ENCODE measurements at places on chromosomes 5 and 9.

DNA sequence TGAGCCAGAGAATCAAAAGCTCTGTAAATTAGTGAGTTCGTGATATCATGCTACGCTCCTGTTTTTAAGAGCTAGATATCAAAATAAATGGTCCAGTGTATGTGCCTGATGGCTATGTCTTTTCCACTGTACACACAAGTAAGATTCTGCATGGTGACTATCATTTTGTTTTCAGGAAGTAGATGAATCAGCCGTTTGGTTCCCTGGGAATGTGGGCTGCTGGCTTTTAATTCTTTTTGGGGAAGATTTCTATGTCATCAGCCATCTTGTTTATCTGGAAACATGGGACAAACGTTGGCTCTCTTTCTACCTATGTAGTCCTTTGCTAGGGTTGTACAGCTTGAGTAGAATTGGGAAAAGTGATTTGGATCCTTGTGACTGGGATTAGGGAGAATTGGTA is 126.7 kb downstream of the GRIA1 start:
- no peak for DNase-seq

DNA sequence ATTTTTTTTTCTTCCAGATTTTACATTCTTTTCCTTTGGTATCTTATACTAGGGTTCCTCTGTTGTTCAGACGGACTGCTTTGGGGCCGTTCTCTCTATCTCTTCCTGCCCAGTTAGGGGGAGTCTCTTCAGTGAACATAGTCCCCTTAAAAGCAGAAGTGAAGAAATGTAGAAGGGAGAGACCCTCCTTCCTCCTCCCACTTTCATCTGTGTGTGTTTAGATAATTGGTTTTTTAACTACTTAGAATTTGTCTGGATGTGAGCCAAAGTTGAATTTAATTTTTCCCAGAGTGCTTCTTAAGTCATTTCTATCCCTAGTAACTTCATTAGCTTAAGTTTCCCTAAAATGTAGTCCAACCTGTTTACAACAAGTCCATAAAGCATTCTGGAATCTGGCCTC is 167.5 kb downstream of the HACD4 start:
- no peak for DNase-seq

DNA sequence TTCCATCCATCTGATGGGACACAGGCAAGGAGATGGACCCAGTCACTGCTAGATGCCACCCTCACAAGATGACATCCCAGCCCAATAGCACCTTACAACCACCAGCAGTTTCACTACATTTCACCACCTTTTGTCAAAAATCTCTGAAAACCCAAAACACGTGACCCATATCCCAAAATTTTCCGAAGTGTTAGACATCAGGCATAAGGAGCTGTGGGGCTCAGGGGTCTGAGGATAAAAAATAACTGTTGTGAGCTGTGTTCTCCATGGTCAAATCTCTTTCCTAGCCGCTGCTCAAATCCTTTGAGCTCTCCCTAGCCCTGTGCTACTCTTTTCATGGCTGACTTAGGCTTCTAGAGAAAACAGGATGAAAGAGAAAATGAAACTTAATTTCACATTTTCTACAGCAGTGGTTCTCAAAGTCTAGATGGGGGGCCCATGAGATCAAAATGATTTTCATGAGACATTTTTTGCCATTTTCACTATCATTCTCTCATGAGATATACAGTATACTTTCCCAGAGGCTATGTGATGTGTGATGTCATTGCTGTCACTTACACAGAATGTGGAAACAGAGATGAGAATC is 40.7 kb downstream of the TIMD4 start:
- no peak for DNase-seq

DNA sequence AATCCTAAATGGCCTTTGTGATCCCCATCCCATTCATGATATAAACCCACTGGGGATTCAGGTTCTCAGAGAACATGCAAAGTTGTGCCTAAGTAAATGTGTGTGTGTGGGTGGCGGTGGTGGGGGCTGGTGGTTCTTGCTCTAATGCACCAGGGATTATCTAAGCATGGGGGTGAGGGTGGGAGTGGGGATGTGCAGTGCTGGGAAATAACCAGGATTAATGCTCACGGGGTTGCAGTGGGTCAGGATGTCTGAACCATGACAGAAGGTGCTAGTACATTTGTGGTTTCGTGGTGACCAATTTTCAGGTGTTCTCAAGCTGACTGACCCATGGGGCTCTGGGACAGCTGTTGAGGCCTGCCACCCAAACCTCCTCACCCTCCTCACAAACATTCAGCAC is 101.0 kb downstream of the ZNF608 start:
- DNase-seq = no peak

DNA sequence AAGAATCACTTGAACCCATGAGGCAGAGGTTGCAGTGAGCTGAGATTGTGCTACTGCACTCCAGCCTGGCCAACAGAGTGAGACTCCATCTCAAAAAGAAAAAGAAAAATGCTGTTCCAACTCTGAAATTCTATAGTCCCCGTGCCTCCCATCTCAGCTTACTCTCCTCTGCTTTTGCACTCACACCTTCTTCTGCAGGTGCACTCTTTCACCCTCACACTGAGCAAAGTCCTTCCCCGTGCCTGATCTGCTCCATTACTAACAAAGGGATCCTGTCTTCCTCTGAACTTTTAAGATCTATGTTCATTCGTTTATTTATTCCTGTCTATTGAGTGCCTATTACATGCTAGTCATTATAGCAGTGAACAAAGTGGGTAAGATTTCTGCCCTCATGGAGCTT is 47.8 kb downstream of the SUSD1 start:
- DNase-seq = no peak

DNA sequence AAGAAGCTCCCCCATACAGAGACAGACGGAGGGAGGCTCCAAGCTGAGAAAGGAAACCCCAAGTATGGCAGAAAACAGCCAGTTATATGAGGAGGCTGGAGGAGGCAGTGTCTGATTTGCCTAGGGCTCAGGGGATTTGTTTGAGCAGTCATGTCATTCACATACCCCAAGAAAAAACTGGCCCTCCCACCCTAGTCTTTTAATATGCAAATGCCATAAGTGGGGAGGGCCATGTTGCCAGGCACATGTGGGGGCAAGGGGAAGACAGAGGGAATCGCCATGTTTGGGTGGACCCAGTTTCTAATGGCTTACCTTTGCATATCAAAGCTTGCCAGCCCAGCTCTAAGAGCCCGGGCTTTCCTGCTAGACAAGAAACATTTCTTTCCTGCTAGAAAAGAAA is 1163.8 kb downstream of the TAF11L14 start:
- no peak for DNase-seq

DNA sequence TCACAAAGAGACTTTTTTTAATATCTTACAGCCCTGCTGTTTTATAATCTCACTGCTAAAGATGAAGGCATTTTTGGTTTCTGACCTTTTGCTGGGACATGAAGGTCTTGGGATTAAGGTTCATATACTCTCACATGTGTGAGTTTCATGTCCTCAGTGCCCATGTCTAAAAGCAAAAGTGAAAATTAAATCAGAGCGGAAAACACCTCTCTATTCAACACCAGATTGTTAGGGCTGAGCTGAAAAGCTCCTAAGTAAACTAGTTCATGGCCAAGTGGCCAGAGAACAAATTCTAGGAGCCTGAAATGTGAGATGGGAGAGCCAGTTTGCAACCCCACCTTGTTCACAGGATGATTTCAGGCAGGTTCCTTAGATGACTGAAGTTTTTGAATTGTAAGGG is 110.9 kb downstream of the GRIA1 start:
- no peak for DNase-seq

GRCh38 chr9:117414220-117414905 is 494 bp downstream of the ASTN2 start:
- DNase-seq = no peak

DNA sequence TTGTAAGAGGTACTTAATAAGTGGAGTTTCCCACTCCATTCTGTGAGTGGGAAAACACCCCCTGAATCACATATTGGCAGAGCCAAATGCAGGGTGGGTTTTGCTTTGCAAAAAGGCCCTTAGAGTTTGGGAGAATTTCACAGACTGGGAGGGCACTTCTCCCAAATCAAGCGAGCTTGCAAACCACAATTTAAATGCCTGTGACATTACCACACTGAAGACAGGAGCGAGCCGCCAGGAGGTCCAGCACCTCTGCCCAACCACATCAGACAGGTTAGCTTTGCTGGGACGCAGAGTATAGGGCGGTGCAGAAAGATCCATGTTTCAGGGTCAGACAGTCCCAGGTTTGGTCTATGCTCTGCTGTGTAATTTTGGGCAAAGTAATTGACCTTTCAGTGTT is 2.3 kb downstream of the ALAD start:
- no peak for DNase-seq

DNA sequence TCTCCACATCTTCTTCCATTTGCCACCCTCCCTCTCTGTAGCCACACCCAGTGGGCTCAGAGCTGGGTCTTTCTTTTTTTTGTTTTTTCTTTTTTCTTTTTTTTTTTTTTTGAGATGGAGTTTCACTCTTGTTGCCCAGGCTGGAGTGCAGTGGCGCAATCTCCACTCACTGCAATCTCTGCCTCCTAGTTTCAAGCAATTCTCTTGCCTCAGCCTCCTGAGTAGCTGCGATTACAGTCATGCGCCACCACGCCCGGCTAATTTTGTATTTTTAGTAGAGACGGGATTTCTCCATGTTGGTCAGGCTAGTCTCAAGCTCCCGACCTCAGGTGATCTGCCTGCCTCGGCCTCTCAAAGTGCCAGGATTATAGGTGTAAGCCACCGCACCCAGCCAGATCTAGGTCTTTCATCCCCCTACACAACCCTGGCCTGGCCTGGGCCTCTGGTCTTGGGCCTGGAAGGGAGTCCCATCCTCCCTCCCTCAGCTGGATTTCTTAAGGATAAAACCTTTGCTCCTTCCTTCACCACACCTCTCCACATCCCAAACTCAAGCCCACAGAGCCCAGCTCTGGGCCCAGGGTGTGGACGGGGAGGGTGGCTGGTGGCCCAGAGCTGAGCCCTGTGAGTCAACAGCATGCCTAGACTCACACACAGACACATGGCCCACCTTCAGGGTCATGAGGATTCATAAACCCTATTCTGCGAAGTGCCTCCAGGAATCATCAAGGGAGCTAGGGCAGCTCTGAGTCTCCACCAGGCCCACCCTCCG is 18.8 kb upstream of the KCNIP1 start:
- DNase-seq = no peak

- no peak for DNase-seq
These were observed at the start of gene PCDHGA2 for GRCh38 chr5:141338538-141339306. Gene PCDHGA2 (plus strand): TSS chr5:141338760.

- DNase-seq = no peak
These were observed 42.5 kb upstream of the ABCA1 start for GRCh38 chr9:104970271-104970987.

GRCh38 chr9:137173796-137174664 is 2.2 kb upstream of the TMEM210 start:
- no peak for DNase-seq

- DNase-seq = no peak
These were observed 334.5 kb upstream of the IRX4 start for GRCh38 chr5:2217219-2217618.

- no peak for DNase-seq
These were observed 6.6 kb upstream of the FAM151B start for GRCh38 chr5:80481019-80481893.

GRCh38 chr9:130661451-130662098 is 2.8 kb upstream of the PRDM12 start:
- DNase-seq = no peak

DNA sequence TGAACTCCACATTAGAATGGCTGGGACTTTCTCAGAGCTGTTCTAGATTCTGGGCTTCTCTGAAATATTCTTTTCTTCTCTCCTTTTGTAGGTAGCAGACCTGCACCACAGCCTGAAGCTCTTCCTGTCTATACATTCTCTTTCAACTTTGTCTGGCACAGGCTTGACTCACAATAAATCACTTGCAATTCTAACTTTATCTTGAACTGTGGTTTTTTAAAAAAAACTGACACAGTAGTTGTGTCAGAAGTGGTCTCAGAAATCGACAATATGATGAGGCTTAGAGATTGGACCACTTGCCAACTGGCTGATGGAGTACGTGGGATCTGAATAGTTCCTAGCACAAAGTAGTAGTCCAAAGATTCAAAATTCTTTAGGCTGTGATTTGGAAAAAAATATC is 24.1 kb upstream of the CDH9 start:
- no peak for DNase-seq

GRCh38 chr9:107588393-107588792 is 98.8 kb upstream of the KLF4 start:
- DNase-seq = no peak

DNA sequence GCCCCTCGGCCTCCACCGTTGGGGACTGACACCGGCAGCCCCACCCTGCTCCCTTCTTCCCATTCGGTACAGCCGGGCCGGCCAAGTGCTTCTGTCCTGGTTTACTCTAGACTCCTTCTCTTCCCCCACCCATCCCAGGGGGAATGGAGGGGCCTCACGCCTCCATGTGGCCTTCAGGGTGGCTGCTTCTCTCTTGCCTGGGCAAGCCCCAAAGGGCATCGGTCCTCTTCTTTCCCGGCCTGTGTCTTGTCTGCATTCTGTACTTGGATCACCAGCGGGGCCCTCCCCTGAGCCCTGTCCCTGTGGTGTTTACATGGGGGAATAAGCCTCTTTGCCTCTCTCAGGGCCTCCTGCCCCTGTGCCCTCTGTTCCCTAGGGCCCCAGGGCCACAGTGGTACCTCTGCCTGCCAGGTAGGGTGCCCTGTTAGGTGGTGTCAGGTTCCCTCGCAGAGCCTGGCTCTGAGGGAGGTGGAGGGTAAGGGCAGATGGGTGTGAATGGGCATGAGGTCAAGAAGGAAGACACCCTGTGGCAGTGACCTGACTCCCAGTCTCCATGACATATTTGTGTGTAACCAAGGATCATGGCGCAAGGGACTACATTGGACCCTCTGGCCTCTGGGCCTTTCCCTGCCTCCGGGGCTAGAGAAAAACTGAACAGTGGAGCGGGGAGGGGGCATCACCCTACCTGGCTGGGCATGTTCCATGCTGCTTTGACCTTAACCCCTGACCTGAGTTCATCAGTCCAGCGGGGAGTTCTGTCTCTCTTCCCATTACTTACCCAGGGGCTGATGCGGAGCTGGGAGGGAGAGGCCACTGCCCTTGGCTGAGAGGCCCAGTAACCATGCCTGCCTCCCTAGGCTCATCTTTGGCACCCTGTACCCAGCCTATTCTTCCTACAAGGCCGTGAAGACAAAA is 1.6 kb downstream of the REEP2 start:
- DNase-seq = no peak

DNA sequence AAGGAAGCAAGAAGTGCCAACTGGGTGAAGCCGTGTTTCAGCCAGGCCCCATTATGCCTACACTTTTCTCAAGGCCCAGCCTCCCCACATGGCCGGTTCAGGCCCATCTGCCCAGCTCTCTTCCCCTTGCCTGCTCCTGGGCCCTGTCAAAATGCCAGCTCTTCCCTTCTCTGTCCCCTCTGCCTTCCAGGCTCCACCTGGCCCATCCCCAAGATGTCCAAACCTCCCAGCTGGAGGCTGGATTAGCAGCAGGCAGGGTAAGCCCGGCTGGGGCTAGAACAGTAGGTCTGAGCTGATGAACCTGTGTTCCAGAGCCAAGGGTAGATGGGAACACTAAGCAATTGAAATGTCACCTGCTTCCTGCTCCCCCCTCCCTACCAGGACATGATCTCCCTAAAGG is 64.1 kb upstream of the HSPA9 start:
- DNase-seq = no peak

GRCh38 chr5:65327582-65327981 is 154.1 kb downstream of the ADAMTS6 start:
- no peak for DNase-seq

Measured in GOT3 (cell line).